Hepatic stellate cell (primary cell): ENCODE measurements at places on chromosomes 4 and X.
A peak's percentile ranks its signal among the peaks of the same experiment; 100 is the strongest.

- no peak for DNase-seq
These were observed 57.5 kb downstream of the TEC start for GRCh38 chr4:48212165-48212564.

- no peak for DNase-seq
These were observed 230.1 kb upstream of the FAT1 start for GRCh38 chr4:186953599-186954260.

GRCh38 chr4:174859904-174860303 lies 30.9 kb upstream of the GLRA3 start:
- DNase-seq: no peak

GRCh38 chr4:13918991-13919441 lies 291.5 kb upstream of the BOD1L1 start:
- DNase-seq: no peak

DNA sequence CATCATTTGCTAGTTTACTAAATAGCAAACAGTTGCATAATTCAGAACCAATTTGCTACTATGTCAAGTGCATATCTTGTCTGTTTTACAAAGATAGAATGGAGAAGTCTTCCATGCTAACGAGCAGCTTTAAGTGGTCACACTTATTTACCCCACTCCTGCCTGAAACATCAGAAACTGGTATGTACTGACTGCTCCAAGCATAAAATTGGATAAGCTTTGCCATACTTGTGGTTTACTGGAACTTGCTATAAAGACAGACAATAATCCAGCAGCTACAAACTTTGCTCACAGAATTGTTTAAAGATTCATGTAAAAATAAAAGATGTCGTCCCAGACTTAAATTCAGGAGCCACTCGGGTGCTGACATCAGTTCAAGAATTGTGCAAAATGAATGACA lies 13.3 kb upstream of the CDKL2 start:
- DNase-seq: no peak

DNA sequence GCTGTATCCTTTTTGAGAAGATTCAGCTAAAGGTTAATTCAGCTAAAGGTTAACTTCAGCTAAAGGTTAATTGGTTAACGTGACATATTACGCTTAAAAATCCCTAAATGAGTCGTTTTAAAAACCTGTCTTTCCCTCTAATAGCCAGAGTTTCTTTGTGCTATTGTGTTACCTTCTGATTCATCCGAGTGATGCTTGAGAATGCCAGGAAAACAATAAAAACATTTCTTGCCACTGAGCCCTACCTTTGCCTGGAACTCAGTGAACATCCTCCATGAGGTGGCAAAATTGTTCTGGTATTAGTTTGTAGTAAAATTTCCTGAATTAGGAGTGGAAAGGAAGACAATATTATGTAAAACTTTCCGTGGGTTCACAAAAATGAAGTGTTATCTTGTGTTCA lies 13.7 kb upstream of the TMPRSS11E start:
- no peak for DNase-seq

DNA sequence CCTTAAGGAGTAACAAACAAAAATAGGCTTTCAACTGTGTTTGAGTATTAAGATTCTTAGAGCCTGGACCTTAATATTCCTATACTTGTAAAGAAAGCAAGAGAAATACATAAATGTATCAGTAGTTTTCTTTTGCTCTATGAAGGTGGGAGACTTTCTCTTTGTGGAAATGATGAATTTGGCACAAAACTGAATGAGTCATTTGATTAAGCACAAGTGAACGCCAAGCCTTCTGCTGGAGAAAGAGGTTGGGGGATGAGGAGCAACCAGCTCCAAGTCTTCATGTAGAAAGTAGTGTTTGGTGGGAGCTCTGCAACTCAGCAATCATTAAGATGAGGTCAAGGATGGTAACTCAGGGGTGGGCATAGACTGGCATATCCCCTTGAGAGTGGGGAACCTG lies 49.6 kb downstream of the MEPE start:
- no peak for DNase-seq

GRCh38 chrX:111040377-111041017 lies 55.5 kb upstream of the PAK3 start:
- no peak for DNase-seq

DNA sequence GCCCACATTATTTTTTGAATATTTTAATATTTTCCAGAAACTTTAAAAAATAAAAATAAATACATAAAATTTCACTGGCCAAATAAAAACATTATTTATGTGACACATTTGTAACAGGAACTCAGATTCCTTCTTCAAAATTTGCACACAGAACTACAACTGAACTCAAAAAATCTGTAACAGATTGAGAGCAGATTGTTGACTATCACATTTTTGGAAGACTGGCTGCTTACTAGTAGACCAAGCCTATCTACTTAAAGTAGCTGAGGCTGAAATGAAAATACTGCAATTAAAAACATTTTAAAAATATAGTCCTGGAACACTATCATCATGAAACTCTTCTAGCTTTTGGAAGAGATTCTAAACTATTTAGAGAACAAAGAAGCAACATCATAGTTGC lies 203.9 kb downstream of the SH3BGRL start:
- no peak for DNase-seq

DNA sequence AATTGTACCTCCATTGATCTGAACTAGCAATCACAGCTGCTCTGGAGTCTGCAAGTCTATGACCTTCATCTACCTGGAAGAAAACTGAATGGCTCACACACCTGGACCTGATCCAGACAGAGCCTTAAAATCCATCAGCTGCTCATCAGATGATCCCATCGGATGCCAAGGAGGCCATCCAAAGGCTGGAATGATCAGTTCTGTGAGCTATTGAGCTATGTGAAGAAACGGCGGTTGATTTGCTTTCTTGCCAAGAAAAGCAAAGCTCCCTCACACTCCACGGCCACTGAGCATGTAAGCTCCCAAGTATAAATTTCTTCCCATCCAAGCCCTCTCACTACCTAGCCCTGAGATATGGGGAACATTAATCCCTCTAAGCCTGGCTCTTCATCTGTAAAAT lies 63.1 kb downstream of the RELL1 start:
- DNase-seq: no peak

- DNase-seq: no peak
These were observed 381.7 kb downstream of the GPAT3 start for GRCh38 chr4:83917572-83917971.

DNA sequence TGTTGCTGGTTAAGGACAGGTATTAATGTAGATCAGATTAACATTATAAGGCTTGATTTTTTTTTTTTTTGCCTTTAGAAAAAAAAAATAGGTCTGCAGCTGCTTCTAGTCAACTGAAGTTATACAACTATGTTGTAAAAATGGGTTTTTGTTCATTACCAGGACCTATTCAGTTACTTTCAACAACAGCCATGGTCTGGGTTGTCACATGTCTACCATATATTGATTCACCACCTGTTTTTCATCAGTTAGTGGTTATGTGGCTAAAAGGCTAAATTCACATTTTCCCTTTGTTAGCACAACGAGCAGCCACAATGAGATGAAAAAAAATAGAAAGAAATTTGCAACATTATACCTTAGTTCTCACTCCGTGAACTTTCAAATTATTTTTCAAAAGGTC lies 45.5 kb downstream of the GLRB start:
- no peak for DNase-seq

GRCh38 chrX:115559672-115560071 lies 1.3 kb upstream of the PLS3 start:
- no peak for DNase-seq

GRCh38 chrX:23901805-23902204 lies 5.9 kb downstream of the APOO start:
- DNase-seq: peak; percentile 44

GRCh38 chr4:146342600-146343192 lies 128.4 kb downstream of the REELD1 start:
- no peak for DNase-seq

DNA sequence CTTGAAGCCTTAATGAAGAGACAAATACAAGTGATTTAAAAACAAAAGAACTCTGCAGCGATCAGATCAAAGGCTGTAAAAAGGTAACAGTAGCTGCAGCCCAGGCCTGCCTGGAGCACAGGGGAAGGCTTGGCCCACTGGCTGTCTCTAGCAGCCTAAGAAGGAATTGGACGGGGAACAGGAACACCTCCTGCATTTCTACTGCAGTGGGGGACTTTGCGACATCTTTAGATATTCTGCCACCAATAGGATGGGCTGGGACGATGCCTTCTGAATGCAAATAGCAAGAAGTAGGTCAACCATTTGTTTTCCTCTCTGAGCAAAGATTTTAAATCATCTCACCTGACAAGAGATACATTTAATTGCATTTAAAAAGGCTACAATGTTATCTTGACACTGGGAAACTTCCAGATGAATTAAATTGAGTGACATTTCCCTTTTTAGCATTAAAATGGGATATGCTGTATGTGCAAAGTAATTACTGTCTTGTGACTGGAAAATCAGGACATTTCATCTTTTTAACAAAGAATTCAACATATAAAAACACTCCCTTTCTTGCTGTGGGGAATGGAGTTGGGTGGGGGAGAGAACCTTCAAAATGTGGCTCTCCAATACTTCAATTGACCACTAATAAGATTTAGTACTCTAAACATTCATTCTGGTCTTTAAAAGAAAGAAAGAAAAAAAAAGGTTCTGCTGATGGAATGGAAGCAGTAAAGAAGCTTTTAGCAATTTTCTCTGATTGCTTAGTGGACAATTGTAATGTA lies 70.0 kb downstream of the NYX start:
- DNase-seq: no peak

GRCh38 chr4:88854481-88854880 lies 156.9 kb upstream of the NAP1L5 start:
- DNase-seq: no peak

GRCh38 chr4:2095236-2096072 lies 36.3 kb downstream of the NAT8L start:
- no peak for DNase-seq

DNA sequence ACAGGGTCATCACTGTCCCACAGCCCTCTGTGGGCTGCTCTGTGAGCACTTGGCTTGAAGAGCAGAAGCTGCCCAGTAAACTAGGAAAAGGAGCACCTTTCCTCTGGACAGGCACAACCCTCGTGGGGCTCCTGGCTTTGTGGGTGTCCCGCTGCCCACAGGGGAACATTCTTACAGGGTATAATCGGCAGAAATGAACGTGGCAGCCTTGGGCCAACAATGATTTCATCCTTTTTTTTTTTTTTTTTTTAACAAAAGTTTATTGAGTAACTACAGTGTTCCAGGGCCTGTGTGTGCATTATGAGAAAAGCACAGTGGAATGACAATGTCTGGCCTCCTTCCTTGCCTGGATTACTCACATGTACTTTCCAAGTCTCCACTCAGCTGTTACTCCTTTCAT lies 197.2 kb downstream of the PDGFC start:
- DNase-seq: no peak

GRCh38 chrX:57156397-57157049 lies 19.3 kb upstream of the SPIN2A start:
- peak; percentile 35 for DNase-seq

DNA sequence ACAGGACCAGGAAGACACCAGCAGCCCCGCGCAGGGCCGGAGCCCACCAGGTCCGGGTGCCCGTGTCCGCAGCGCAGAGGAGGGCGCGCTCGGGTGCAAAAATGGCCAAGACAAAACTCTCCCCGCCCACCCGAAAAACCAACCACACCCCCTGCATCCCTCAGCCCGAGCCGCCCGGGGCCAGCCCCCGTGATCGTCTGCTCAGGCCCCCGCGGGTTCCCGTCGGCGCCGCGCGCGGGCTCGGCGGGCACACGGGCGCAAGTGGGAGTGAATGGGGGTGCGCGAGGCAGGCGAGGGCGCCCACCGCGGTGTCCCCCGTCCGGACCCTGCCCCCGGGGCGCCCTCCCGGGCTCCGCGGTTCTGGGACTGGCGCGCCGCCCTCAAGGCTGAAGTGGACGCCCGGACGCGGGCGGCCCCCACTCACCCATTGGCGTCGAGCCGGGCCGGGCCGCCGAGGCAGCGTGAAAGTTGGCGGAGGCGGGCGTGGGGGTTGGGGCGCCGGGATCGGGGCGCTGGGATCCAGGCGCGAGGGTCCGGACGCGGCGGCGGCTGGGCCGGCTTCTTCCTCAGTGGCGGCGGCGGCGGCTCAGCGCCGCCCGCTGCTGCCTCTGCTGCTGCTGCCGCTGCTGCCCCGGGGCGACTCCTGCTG lies 393 bp downstream of the SH3KBP1 start:
- peak; percentile 53 for DNase-seq

DNA sequence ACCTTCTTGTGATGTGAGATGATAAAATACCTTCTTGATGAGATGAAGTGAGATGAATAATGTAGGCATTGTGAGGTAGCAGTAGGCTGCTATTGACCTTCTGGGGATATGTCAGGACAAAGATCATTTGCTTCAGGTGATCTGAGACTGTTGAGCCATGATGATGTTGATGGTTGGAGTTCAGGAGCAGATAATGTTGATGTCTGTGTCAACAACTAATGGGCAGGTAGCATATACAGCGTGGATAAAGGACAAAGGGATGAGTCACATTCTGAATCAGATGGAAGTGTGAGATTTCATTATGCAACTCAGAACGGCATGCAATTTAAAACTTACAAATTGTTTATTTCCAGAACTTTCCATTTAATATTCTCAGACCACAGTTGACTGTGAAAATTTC lies 57.3 kb downstream of the RAP1GDS1 start:
- no peak for DNase-seq

DNA sequence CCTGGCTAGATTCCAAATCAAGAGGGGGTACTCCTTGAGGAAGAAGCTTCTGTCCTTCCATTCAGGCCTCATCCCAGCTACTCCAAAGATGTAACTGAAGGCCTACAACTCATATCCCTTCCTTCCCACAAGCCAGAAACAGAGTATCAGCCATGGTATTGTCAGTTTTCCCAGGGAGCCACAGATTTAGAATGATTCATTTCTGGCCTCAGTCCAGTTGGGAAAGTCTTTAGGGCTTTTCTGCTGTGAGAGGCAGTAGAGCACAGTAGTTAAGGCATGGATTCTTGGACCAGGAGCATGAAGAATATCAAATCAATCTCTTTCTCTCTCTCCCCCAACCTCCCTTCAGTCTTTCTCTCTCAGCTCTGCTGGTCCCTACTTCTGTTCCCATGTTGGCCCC lies 505.0 kb downstream of the BCOR start:
- no peak for DNase-seq

GRCh38 chr4:157908031-157908430 lies 264.8 kb downstream of the GASK1B start:
- no peak for DNase-seq

DNA sequence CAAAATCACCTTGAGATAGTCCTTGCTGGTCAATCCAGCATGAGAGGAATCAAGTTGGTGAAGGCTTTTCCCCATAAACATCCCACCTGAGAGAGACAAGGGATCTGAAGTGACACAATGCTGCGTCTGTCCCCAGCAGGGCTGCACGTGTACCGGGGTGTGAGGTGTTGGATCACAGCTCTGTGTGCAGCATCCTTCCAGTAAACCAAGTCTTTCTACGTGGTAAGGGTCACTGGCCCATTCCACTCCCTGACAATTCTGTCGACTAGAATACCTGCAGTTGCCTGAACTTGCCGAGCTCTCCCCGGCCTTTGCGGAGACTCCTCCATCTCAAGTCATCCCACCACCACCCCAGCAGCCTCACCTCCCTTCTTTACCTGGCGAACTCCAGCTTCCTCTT lies 14.8 kb downstream of the HELT start:
- no peak for DNase-seq
